GM03348 (cell line): ENCODE measurements at places on chromosomes 7 and 10.

DNA sequence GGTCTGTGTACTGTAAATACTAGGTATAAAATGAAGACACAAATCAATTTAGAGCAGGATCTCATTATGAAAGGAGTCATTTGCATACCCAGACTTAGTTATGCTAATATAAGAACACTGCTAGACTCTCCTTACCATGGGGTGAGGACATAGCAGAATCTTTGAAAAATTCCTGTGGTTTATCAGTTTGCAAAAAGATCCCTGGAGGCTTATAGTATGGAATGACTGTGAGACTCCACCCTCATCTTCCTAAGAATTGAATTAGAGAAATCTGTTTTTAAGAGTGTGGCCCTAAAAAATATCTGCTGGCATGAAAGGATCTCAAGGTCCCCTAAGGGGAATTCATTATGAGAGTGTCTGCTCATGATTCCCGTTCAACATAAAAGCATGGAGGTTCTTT, 63.2 kb downstream of the WNT2 start:
- DNase-seq = peak; percentile 72

DNA sequence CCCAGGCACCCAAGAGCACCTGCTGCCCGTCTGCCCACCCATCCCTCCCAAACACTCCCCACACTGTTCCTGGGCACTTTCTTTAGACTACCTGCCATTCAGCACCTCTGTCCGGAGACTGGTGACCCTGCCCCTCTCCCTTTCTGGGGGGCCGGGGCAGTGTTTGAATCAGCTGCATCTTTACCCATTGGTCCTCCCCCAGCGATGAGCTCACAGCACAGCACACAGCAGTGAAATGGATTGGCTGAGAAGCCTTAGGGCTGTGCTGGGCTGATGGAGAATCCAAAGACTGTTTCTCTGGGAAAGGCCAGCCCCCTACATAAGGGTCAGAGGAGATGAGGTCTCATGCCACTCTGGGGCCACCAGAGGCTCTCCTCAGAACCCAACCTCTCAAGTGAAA, 40.2 kb downstream of the VWA2 start:
- DNase-seq = no peak

GRCh38 chr7:79822620-79823240, 311.9 kb upstream of the GNAI1 start:
- DNase-seq = no peak

- DNase-seq = no peak
Measured at GRCh38 chr10:7288060-7288690, 122.7 kb downstream of the SFMBT2 start.

- DNase-seq = no peak
Measured at GRCh38 chr10:36761121-36761520, 364.3 kb upstream of the ANKRD30A start.

DNA sequence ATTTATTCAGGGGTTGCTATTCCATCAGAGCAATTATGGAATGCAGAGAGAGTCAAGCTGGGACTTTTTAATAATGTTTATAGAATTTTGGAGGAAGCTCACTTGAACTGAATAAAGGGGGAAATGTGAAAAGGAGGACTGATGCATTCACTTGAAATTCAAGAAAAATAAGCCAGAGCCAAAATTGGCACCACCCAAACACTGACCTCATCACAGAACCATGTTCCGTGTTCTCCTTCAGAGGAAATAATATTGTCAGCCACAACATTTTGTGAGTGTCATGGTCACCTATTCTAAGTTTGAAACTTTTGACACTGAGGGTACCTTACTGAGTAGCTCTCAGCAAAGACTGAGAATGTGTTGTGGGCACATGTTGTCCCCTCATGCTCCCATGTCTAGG, 207.0 kb downstream of the ANK3 start:
- peak; percentile 42 for DNase-seq

DNA sequence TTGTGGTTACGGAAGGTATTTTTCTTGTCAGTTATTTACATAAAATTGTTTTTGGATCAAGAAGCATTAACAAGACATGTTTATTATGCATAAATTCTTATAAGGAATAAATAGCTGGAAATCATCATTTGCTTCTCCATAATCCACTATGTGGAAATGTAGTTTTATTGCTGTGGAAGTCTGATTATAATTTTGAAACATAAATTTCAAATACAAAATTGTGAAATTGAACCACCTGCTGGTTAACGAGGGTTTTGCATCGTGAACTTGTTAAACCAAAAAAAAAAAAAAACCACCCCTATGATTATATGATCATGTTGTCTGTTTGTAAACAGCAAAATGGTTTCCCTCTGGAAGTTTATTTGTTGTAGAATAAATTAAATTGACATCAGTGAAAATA, 25.9 kb downstream of the ABRAXAS2 start:
- DNase-seq = peak; percentile 54

- DNase-seq = no peak
Measured at GRCh38 chr7:127766831-127767459, 115.0 kb downstream of the SND1 start.
